Renal pelvis (tissue), 12 donors: ENCODE measurements at places on chromosomes 7 and 10. TPM values are rescaled to one million over a fixed set of nuclear protein-coding genes. Genes with fewer than 3 reads are reported as not detected.

DNA sequence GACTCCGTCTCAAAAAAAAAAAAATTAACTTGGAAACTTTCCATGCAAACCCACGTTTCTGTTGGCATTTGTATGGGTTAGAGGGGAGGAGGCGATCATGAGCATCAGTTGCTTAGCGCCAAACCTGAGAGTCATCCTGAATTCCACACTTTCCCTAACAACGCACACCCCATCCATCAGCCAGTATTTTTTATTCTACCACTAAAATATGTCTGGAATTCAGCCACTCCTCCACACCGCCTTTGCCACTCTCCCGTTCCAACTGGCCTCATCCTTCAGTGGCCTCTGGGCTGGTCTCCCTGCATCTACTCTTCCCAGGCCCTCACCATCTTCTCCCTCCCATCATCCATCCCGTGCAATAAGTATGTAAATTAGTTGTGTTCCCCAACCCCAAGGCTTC, 4.7 kb upstream of the LMBR1 start:
- DNase-seq: no peak

GRCh38 chr7:48832303-48832845, 92.0 kb upstream of the CDC14C start:
- DNase-seq: no peak

- DNase-seq: no peak
Measured at GRCh38 chr7:157791666-157792065, 454.9 kb downstream of the DNAJB6 start.

- no peak for DNase-seq
Measured at GRCh38 chr10:123554656-123555055, 111.5 kb upstream of the GPR26 start.

Gene TNKS2
- 61.3 TPM for polyA plus RNA-seq

GRCh38 chr10:98062424-98062823, 32.0 kb upstream of the CRTAC1 start:
- DNase-seq: no peak

DNA sequence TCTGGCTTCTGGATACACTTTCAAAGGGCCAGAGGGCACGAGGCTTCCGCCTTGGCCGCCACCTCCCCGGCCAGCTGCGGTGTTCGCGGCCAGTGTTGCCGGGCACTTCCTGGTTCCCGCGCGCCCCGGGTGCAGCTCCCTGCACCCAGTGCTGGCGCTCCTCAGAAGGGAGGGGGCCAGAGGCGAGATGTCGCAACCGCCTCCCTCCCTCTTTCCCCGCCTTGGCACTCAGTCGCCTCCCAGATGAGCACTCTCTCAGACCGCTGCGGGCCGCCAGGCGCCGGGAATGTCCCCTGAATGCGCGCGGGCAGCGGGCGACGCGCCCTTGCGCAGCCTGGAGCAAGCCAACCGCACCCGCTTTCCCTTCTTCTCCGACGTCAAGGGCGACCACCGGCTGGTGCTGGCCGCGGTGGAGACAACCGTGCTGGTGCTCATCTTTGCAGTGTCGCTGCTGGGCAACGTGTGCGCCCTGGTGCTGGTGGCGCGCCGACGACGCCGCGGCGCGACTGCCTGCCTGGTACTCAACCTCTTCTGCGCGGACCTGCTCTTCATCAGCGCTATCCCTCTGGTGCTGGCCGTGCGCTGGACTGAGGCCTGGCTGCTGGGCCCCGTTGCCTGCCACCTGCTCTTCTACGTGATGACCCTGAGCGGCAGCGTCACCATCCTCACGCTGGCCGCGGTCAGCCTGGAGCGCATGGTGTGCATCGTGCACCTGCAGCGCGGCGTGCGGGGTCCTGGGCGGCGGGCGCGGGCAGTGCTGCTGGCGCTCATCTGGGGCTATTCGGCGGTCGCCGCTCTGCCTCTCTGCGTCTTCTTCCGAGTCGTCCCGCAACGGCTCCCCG, at the start of gene FFAR4:
FFAR4 (plus strand) TSS at position 231 of the 842 bp plus-strand sequence; CDS start at position 287, 56 bp downstream.
- no peak for DNase-seq

Gene AMPH
- 13.4 TPM for polyA plus RNA-seq

- DNase-seq: no peak
Measured at GRCh38 chr7:49244543-49244942, 320.2 kb downstream of the CDC14C start.

DNA sequence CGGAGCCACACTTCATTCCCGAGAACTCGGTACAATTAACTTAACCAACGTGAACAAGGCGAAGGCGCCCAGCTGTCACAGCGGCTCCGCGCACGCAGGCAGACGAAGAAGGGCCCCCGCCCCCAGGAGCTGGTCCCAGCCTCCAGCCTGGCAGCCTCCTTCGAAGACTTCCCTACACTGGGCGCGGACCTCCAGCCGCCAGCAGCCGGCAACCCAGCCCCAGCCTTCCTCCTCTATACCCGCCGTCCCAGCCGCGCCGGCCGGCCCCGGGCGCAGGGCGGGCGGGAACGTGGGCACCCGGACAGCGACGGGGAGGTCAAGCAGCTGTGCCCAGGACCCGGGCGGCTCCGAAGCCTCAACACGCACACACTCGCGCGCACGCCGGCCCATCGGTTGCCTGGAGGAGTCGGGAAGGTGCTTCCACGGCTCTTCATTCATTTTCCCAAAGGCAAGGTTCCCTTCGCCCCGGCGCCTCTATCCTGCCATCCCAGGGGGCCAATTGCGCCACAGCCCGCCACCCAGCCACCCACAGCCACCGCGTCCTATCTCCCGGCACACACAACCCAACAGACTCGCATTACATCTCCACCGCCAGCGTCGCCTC, 1.6 kb downstream of the CHST15 start:
- DNase-seq: no peak

Gene CCNY
- polyA plus RNA-seq: 101 TPM

GRCh38 chr7:158811461-158811860, 17.8 kb downstream of the ESYT2 start:
- no peak for DNase-seq

GRCh38 chr7:16661924-16662323, 15.9 kb downstream of the BZW2 start:
- DNase-seq: no peak

GRCh38 chr7:101614939-101615302, 14.2 kb downstream of the MYL10 start:
- no peak for DNase-seq

DNA sequence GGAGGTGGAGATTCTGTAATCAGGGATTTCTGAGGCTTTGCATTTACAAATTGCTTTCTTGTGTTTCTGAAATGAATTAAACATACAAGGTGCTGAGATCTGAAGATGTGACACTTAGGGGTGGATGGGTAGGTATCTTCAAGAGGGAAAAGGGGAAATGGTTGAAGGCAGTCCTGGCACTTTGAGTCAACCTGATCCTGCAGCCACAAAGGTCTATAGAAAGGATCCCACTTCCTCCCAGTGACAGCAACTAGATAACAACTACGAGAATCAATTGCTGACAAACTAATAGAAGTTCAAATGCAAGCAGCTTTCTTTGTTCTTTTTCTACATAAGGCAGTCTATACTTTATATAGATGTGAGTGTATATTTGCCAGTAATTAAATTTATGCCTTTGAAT, 553.3 kb downstream of the MDFIC start:
- no peak for DNase-seq

DNA sequence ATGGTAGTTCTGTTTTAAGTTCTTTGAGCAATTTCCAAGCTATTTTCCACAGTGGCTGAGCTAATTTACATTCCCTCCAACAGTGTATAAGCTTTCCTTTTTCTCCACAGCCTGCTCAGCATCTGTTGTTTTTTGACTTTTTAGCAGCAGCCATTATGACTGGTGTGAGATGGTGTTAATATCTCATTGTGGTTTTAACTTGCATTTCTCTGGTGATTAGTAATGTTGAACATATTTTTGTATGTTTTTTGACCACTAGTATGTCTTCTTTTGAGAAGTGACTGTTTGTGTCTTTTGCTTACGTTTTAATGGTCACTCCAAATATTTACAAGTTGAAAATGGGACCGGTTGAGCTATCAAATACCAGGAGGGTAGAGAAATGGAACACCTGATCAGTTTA, 20.4 kb downstream of the GNG11 start:
- DNase-seq: no peak

- DNase-seq: no peak
Measured at GRCh38 chr10:8331387-8331786, 276.9 kb downstream of the GATA3 start.

DNA sequence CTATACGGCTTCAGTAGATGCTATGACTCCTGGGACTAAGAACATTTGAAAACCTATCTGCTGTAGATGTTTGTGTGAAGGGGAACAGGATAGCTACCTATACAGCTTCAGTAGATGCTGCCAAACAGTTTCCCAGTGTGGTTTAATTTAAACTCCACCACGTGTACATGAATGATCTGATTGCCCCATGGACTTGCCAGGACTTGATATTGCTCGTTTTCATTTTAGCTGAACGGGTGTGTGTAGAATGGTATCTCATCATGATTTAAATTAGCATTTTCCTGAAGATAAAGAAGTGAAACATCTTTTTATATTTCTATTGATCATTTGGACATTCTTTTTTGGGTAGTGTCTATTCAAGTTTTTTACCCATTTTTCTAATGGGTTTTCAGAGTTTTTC, 77.8 kb upstream of the PIP4K2A start:
- no peak for DNase-seq

Gene MAD1L1
- 27.0 TPM for polyA plus RNA-seq

DNA sequence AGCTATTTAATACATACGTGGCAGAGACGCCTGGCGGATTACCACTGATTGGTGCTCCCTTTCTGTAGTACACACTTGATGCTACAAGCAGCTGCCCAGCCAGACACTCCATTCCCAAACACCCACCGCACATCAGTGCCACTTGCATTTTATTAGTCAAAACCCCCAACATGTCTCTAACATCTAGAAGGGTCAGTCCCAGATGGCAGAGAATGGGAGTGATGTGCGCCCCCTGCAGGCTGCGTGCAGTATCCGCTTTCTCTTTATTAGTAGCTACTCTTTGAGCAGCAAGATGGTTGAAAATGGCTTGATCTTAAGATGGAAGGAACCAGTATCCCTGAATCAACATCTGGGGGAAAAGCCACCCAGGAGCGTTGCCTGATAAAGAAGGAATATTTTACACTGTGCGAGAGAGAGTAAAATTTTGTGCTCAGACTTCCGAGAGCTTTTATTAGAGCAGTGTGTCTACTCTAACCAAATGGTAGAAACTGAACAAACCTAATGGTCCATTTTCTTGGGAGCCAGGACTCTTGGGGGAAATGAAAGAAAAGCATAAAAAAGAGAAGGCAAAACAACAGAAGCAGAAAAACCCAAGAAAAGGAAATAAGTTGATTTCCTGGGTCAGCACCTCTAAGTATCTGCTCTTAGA, 78.3 kb downstream of the ST8SIA6 start:
- no peak for DNase-seq

GRCh38 chr7:11726001-11726793, 105.8 kb downstream of the THSD7A start:
- DNase-seq: no peak

GRCh38 chr7:147510923-147511322, 1079.6 kb upstream of the C7orf33 start:
- DNase-seq: no peak

Gene C10orf67
- 3.0 TPM for polyA plus RNA-seq
